ENCODE measurements at places on chromosomes 2 and 18.

DNA sequence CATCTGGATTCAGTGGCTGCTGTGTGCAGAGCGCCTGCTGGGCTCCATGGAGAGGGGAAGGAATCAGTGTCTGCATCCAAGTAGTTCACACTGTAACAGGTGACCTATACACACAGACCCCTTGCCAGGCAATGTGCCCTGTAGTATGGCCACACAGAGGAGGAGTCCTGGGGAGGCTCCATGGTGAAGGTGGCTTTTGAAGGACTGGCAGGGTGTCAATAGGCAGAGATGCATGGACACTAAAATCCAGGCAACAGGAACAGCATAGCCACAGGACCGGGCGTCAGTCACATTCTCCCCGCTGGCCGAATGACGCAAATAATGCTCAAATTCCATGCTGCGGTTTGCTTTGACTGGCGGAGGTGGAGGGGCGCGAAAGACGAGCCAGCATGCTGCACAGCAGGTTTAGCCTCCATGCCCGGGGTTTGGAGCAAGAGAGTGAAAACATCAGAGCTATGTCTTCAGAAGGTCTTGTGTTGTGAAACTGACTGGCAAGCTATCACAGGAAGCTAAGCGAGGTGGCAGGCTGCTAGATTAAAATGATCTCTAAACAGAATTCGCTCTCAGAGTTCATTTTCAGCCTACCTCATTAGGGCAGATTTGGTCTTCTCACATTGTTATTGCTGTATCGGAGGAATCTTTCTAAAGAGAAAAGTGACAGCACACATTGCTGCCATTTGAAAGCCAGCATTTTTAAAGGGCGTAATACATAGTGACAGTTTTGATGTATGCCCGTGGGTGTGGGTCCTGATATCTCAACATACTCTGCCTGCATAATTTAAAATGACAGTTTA, 1.2 kb upstream of the CHMP1B start:
- ATAC-seq = peak; percentile 23

- no peak for ATAC-seq
Observed at GRCh38 chr2:48380208-48380607, 149.7 kb upstream of the STON1 start.

- ATAC-seq = no peak
Observed at GRCh38 chr2:28698545-28698944, 53.1 kb upstream of the PPP1CB start.

- peak; percentile 32 for ATAC-seq
Observed at GRCh38 chr2:12717191-12718014, 667 bp downstream of the TRIB2 start.

GRCh38 chr2:17912266-17912691, 33.8 kb downstream of the KCNS3 start:
- no peak for ATAC-seq

GRCh38 chr18:57445488-57446319, 10.5 kb downstream of the ONECUT2 start:
- no peak for ATAC-seq

- no peak for ATAC-seq
Observed at GRCh38 chr18:31683968-31684278, 458 bp downstream of the B4GALT6 start.

DNA sequence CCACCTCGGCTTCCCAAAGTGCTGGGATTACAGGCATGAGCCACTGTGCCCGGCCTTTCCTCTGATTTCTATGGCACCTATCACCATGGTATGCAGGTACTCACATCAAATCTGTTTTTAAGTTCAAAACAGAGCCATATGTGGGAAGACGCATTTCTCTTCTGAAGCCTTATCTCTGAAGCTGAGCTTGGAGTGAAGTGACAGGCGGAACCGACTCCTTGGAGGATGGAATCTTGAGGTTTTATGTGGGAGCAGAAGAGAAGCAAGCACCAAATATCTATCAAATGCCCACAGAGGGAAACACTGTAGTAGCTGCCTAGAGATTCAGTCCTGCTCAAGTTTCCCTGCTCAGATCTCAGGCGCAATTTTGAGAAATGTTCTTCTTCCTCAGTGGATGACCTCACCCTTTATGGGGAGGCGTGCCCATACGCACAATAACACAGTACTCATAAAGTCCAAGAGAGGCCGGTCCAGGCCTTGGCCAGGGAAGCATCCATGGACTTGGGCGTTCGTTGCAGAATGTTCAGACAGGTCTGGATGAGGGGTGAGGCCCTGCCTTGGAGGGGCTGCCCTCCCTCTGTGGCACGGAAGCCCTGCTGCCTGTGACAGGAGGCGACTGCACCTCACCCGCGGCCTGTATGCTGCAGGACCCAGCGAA, 67.9 kb downstream of the HNRNPLL start:
- ATAC-seq = no peak

GRCh38 chr2:98350411-98350810, 4.2 kb downstream of the CNGA3 start:
- no peak for ATAC-seq

DNA sequence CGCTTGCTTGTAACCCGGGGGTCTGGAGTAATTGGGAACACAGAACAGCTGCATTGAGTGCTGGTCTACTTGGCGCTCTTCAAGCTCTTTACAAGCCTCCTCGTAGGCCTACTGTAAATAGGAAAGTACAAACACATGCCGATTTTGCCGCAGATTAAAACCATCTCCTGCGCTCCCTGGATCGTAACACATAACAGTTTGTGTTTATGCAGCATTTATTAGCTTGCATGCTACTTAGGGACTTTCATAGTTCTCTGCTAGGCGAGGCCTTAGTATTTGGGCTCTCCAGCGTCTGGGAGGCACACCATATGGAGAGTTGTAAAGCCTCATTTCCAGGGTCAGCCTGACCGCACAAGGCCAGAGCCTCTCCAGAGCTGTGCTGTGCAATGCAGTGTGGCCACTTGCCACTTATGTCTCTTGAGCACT, 84.0 kb upstream of the HAAO start:
- no peak for ATAC-seq

GRCh38 chr2:25822190-25823117, 55.8 kb downstream of the ASXL2 start:
- ATAC-seq = peak; percentile 10

DNA sequence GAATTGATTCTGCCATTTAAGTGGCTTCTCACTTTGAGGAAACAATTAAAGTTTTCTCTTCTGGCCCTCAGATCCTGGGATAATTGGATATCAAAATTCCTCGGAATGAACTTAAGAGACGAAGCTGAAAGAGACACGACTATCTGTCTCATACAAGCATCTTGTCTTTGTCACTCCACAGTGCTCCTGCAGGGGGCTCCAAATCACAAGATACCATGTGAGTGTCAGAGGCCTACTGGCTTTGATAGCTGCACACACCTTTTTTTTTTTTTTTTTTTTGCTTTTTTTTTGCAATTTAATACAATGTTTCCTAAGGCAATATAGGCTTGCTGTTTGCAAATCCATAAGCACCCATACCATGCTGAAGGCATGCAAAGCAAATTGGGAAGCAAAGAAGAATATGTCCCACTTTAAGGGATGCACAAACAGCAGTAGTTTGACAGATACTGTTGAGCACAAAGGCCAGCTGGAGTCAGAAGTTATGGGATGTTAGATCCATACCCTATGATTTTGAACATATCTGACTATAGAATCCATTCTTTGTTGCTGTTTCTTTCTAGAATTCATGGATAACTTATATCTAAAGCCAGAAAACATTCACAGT, 109.0 kb upstream of the CBLN2 start:
- ATAC-seq = no peak

DNA sequence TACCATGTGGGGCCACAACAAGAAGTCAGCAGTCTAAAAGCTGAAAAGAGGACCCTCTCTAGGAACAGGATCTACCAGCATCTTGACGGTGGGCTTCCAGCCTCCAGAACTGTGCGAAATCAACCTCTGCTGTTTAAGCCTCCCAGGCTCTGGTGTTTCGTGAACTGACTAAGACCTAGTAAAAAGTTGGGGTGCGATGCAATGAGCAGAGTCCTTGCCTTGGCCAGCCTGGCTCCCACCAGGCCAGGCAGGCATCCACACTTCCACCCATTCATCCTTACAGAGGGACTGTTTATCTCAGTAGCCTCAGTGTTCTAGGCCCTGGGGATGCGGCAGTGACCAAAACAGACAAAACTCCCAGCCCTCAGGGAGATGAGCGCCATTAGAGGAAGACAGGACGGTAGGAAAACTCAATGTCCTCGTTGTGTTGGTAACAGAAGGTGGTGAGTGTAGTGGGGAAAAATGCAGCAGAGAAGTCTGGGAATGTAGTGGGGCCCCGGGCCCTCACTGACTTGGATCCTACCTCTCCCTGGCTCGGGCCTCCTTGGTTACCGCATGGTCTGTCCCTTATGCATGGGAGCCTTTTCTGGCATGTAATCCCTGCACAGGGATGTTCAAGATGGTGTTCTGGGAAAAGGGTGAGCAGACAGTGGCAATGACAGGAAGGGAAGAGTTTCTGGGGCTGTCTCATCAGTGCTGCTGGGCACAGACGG, 271.8 kb upstream of the HS6ST1 start:
- no peak for ATAC-seq

- no peak for ATAC-seq
Observed at GRCh38 chr2:233129351-233129978, 69.3 kb downstream of the INPP5D start.

- ATAC-seq = no peak
Observed at GRCh38 chr2:142722569-142722968, 154.9 kb upstream of the KYNU start.

- ATAC-seq = no peak
Observed at GRCh38 chr2:45890819-45891218, 239.3 kb downstream of the PRKCE start.

DNA sequence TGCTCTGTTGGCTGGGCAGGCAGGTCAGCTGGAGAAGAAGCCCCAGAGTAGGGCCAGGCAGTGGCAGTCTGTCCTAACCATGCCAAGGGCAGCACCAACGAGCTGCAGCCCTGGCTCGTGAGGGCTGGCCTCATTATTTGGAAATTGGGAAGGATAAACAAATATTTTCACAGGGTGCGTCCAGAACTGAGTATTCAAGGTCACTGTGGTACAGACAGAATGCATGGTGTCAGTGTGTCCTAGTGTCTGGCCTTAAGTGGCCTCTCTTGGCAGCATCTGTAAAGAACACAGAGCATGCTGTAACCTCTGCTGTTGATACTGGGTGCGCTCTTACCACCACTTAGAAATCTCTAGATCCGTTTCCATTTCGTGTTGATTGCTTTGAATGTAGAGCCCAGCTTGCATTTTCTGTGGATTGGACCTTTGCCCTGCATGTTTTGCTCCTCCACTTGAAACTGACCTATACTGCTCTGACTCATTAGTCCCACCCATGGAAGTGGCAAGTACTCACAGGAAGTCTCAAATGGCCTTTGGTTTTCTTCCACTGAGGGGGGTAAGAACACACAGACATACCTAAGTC, 88.2 kb downstream of the GREB1L start:
- ATAC-seq = no peak

DNA sequence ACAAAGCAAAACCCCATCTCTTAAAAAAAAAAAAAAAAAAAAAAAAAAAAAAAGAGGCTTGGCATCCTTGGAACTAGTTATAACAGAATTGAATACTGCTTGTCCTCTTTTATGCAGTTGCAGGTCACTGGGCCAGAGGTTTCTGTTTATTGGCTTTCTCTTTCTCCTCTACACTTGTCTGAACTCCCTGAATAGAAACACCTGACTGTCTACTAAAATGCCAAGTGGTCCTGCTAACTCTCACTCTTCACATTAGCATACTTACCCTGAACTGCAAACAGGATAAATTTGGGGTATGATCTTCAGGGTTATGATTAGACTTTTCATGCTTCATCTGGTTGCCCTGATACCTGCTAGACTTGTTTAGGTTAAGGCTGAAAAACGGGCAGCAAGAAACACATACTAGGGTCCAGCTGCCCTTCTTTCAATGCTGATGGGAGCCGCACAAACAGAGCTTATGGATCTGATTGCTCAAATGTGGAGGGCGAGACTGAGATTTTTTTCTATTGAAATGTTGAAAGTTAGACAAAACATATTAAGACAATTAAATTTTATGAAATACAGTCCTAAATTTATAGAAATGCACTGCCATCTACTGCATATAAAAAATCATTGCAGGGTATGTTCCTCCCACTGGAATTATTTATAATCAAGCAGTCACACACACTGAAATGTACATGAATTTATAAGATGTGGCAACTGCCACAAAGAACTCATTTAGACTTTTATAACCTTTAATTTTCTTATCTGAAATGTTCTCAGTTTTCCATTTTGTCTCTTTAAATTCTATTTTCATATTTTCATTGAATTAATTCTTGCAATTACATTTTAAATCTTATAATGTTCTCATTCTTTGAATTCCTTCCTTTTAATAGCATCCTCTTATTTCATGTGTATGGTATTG, 40.8 kb downstream of the GTF3C3 start:
- no peak for ATAC-seq
